Neural progenitor cell (in vitro differentiated cells): ENCODE measurements at places on chromosomes 6 and 20.

DNA sequence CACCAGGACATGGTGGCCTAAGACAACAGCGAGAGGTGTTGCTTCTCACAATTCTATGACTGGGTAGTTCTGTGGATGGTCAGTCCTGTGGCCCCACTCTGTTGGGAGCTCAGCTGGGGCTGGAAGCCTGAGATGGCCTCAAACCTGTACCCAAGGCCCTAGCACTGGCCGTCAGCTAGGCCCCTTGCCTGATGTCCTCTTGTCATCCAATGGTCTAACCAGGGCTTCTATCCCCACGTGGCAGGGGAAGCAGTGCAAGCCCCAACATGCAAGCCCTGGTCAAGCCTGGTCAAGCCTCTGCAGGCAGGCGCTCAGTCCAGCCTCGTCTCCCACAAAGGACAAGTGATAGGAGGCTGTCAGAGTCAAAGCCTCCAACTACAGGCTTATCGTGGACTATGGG is 196.5 kb upstream of the CST7 start:
- DNase-seq: no peak

GRCh38 chr20:32052090-32052777 is at the start of gene HCK:
Gene HCK, plus strand, starts transcription at chr20:32052242.
- peak; percentile 59 for DNase-seq

- no peak for DNase-seq
Observed at GRCh38 chr6:2753110-2753489, 2.4 kb upstream of the MYLK4 start.

DNA sequence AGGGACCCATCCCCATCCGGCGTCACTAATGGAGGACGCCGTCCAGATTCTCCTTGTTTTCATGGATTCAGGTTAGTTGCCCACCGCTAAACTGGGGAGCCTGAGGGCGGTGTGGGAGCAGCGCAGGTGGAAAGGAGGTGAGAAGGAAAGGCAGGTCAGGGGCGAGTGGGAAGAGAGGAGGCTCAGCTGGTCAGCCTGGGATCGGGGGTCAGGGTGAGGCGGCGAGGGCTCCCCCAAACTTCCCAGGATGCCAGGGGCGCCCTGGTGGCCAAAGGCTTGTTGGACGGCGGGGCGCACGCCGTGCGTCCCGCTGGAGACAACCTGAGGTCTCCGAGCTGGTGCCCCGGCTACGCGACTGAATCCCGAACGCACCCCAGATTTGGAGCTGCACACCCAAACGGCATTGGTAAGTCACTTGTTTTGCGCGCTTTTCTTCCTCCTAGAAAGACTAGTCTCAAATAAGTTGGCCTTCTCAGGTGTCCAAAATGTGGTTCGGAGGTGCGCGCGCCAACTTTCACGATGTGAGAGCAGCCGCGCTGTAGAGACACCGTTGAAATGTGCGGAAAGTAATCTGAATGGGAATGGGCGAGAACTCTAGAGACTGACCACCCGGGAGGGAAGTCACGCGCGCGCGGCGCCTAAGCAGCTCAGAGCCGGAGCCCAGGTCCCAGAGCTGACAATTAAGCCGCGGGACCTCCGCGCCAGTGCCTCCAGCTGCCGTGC is 9.7 kb downstream of the GNAS-AS1 start:
- DNase-seq: peak; percentile 45

GRCh38 chr20:51348876-51349275 is 193.6 kb downstream of the NFATC2 start:
- DNase-seq: no peak

- DNase-seq: no peak
Observed at GRCh38 chr6:25965058-25965457, 2.5 kb downstream of the TRIM38 start.

GRCh38 chr6:130838951-130839350 is 11.7 kb downstream of the SMLR1 start:
- no peak for DNase-seq

DNA sequence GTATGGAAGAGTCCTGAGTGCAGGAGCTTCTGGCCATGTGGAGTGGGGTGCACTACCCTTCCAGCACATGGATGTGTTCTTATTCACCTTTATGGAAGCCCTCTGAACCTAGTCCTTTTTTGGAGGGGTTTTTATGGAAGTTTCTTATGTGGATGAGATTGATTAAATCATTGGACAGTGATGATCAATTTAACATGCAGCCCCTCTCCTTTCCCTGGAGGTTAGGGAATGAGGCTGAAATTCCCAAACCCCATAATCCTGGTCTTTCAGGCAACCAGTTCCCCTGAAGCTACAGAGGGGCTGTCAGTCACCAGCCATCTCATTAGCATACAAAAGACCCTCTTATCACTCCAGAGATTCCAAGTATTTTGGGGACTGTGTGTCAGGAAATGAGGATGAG is 183.9 kb upstream of the MAP3K7 start:
- DNase-seq: no peak

GRCh38 chr6:34657037-34657306 is 39.6 kb downstream of the ILRUN start:
- DNase-seq: no peak

- DNase-seq: no peak
Observed at GRCh38 chr6:17640477-17640917, 40.4 kb downstream of the FAM8A1 start.

- DNase-seq: no peak
Observed at GRCh38 chr20:58361481-58362205, 27.4 kb upstream of the VAPB start.
